PC-3 (cell line): ENCODE measurements at places on chromosomes 16 and 17.

DNA sequence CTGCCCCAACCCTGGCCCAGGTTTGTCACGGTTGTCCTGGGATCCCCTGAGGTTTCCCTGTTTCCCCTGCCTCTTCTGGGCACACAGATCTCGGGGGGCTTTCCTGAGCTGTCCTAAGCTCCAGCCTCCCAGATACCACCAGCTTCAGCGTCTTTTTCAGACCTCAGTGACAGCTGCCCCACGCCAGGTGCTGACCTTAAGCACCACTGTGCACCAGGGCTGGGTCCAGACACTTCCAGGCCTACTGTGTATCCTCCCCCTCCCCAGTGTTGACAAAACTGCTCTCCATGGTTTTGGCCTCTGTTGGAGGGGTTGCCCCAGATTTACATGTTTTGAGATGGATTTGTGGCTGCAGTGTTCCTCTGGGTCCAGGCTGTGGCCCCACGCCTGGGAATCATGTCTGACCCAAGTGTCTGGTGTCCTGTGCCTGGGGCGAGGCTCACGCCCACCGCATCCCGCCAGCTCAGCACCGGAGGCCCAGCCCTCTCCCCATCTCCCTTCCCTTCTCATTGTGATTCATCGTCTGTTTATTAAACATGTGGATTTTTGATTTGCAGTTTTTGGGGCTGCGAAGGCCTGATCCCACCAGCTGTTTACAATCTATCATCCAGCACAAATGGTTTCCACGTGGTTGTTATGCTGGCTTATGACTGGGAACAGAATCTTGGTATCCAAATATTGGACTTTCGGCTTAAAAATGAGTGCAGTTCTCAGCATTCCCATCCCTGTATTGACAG is 82.1 kb downstream of the METRNL start:
- DNase-seq = peak; percentile 12

- no peak for DNase-seq
These were observed 3.4 kb upstream of the NAT9 start for GRCh38 chr17:74779501-74779900.

- DNase-seq = no peak
These were observed 22.3 kb upstream of the DHX40 start for GRCh38 chr17:59542960-59543635.

GRCh38 chr16:86079255-86079885 is 180.4 kb downstream of the IRF8 start:
- no peak for DNase-seq

DNA sequence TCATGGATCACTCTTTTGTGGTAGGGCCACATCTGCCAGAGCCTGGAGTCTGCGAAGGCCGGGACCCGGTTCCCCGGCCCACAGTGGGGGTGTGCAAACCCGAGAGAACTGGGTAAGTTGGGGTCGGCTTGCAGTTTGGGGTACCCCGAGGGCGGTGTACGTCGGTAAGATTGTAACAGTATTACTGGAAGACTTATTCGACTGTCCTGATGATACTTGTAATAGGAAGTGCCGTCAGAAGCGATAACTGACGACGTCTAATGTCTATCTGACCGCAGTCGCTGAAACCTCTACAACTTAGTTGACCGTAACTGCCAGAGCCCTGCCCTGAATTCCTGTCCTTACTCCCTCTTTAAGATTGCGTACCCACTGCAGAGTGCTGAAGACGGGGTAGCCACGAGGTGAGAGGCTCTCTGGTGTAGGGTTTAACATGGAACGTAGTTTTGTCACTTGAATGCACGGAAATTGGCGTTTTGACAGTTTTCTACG is 24.0 kb downstream of the TRPV2 start:
- DNase-seq = no peak

GRCh38 chr17:44898768-44899073 is 524 bp downstream of the EFTUD2 start:
- DNase-seq = peak; percentile 63

DNA sequence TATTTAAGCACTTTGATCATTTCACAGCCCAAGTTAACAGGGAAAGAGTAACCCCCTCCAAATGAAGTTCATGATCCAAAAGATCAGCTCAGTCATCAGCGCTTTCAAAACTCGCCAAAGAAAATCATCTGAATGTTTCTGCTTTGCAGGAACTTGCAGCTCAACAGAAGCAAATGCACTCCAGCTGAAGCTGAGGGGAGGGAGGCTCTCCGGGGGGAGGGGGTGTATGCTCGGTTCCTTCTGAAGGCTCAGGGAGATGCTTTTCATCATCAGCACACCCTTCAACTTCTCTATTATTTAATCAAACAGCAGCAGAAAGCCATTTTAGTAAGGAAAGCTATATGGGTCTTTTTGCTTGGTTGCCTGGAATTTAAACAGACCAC is 24.4 kb upstream of the ERN1 start:
- no peak for DNase-seq

DNA sequence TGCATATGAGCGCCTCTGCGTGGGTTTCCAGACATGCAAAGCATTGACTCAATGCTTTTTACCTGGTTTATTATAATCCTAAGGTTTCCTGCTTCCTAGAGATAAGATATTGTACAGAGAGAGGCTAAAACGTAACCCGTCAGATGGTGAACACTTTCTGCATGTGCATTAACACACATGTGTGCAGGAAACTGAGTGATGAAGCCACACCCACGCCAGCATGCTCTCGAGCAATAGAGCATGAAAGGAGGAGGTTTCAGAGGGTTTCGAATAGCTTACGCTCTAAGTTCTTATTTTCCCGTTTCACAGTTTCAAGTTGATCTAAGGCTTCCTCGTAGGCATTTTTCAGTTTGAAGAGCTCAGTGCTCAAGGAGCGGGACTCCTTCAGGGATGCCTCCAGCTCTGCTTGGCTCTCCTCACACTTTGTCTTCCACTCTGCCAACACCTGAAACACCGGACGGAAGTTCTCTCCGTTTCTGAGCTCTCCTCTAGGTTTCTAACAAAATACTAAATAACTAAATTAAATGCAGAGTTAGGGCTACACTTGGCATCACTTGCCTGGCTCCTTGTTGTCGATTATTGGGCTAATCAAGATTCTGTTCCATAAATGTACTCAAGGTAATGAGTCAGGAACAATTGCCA is 23.2 kb downstream of the MYH3 start:
- no peak for DNase-seq

- DNase-seq = no peak
These were observed 112.8 kb downstream of the ZNF423 start for GRCh38 chr16:49743203-49743464.

DNA sequence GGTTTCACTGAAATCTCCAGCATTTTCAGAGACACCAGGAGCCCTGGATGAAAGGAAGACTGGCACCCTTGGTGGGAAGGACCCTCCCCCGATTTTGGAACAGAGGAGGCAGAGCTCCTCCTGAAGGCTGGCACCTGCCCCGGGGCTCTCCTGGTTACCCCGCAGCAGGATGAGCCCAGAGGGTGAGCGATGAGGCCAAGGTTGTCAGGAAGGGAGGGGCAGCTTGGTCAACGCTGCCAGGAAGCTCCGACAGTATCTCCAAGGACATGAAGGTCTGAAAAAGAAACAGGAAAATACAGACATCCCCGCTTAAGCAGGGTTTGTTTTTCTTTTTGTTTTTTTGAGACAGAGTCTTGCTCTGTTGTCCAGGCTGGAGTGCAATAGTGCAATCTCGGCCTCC is 15.5 kb upstream of the ACSF3 start:
- DNase-seq = no peak

- DNase-seq = no peak
These were observed 5.1 kb downstream of the RGS9 start for GRCh38 chr17:65142247-65142646.

- DNase-seq = no peak
These were observed 410.1 kb downstream of the NPIPA8 start for GRCh38 chr16:17926461-17926860.
